ENCODE measurements at places on chromosomes 16 and 17.

- no peak for DNase-seq
Measured at GRCh38 chr17:3808701-3809100, 7.7 kb upstream of the ITGAE start.

DNA sequence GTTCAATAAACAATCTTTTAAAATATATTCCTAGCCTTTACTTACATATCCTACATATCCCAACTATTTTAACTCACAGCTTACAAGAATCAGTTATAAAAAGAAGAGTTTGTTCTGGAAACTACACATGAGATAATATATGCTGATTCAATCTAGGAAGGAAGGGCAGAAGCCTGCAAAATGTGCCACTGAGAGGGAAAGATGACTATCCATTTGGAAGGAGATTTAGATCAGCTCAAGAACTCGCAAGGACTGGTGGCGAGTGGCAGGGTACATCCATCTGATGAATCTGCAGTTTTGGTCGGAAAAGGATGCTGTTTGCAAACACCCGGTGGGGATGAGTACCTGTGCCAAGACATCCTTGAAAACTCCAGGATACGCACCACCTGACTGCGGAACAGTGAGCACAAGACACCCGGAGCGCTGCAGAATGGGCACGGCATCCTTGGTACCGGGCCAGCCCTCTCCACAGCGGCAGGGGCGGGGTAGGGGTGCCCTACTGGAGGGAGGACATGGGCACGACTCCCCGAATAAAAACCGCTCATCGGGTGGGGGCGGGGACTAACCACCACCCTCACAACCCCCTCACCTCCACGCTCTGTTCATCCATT is 723 bp downstream of the TRIM37 start:
- DNase-seq = peak; percentile 79

DNA sequence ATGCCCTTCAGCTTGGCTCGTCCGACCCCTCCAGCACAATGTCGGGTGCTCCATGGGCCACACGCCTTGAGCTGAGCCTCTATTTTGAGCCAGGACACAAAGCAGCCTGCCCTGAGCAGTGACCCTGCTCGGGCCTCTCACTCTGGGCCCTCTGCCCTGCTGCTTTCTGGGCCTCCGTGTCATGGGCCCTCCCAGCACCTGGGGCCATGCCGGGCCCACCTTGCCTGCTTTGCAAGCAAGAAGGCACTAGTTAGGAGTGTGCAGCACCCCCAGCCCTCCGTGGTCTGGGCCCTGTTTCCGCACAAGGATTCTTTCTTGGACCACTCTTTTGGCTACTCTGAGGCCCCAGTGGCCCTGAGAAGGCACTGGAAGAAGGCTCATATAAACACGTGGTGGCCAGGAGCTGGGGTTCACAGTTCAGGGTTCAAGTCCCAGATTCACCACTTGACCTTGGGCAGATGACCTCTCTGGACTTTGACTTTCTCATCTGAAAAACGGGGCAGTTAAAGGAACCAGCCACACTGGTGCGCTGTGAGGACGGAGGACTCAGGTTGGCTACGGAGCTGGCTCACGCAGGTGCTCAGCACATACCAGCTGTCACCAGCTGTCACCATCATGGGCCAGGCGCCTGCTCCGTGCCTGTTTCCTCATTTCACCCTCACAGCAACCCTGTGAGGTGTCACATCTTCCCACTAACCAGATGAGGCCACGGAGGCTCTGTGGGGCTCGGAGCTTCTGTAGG is 166.0 kb upstream of the GSE1 start:
- no peak for DNase-seq

GRCh38 chr17:31404028-31404949 is 12.8 kb downstream of the RAB11FIP4 start:
- no peak for DNase-seq

GRCh38 chr17:45873728-45874127 is 20.6 kb upstream of the MAPT start:
- peak; percentile 57 for DNase-seq

DNA sequence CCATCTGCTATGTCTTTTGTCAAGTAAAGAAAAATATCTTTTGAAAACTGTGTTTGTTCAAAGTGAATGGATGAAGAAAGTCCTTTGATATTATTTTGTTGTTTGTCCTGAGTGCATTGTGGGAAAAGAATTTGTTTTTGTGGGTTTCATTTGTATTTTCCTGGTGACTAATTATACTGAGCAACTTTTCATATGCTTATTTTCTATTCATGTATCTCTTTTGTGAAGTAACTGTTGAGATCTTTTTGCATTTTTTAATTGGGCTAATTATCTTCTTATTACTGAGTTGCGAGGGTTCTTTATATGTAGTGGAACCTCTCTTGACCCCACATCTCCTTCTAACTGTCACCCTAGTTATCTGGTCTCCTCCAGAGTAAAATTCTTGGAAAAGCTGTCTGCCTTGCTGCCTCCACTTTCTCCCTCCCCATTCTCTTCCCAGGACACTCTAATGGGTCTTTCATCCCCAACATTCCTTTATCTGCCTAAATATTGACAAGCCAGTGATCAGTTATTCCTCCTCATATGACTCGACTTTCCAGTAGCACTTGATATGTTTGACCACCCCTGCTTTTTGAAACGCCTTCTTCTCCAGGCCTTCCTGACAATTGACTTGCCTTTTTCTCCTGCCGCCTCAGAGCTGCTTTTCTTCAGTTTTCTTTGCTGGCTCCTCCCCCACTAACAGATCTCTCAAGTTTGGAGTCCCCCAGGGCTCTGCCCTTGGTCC is 117.6 kb upstream of the HAS3 start:
- no peak for DNase-seq

DNA sequence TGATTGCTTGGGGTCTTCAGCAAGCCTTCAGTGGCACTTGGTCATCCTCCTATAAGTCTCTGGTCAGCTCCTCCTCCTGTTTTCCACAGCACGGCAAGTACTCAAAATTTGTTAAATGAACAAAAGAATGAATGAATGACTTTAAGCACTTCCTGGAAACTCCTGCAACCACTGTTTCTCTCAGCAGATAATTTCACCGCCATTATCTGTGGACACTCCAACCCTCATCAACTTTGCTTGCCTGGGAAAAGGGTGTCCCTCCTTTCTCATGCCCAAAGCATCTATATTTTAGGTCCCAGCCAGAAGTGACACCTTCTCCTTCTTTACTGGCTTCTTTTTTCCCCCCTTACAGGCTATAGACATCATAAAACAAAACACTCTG is 4.4 kb downstream of the PROCA1 start:
- DNase-seq = no peak

- DNase-seq = no peak
Measured at GRCh38 chr17:40290629-40291280, 3.1 kb downstream of the CDC6 start.

GRCh38 chr17:72122010-72122764 is 1.4 kb downstream of the SOX9 start:
- no peak for DNase-seq

DNA sequence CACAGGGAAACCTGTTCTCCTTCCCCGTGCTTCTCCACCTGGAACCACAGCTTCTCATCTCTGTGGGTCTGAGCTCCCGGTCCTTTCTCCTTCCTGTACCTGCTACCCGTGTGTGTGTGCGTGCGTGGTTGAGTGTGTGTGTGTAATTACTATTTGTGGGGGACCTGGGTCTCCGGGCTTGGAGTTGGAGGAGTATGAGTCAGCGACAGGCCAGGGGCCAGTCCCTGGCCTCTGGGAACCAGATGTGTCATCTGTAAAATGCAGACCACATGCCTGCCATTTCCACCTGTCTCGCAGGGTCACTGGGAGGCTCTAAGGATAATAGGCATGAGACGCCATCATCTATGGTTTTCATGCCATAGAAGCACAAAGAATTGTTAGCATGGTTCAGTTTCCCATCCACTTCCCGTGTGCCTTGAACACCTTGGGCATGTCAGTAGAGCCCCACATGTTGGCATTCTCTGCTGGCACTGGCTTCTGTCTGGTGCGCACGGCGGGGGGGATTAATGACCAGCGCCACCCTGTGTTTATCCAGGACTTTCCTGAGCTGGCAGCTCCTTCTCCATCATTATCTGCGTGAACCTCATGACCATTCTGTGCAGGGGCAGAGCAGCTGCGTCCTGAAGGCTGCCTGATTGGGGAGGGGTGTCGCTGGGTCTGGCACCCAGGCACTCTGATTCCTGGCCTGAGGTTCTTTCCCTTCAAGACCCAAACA is 1.5 kb downstream of the ZNF205 start:
- no peak for DNase-seq

- no peak for DNase-seq
Measured at GRCh38 chr16:56510544-56510943, 9.3 kb downstream of the BBS2 start.
